Smooth muscle cell of the coronary artery (primary cell): ENCODE measurements at places on chromosomes 6 and 20. TPM values are rescaled to one million over a fixed set of nuclear protein-coding genes. Genes with fewer than 3 reads are reported as not detected.

FBXL4 gene
- total RNA-seq, result 8.2 and 11.2 TPM in 2 replicates

MOG gene
- not detected in 2 replicates for total RNA-seq

KCNQ5 gene
- 0.82 and 6.3 TPM in 2 replicates for total RNA-seq

SYTL3 gene
- 0.82 and 1.4 TPM in 2 replicates for total RNA-seq

STX11 gene
- 0.35 and 1.7 TPM in 2 replicates for total RNA-seq

ZSCAN9 gene
- 4.2 and 9.8 TPM in 2 replicates for total RNA-seq

STMND1 gene
- not detected in 2 replicates for total RNA-seq

UCKL1 gene
- total RNA-seq, result 20.6 and 21.0 TPM in 2 replicates

RCAN2 gene
- 1.2 and 7.3 TPM in 2 replicates for total RNA-seq

GPR63 gene
- 0.08 and 0.23 TPM in 2 replicates for total RNA-seq

NFKBIE gene
- 1.5 and 4.8 TPM in 2 replicates for total RNA-seq

SLC22A7 gene
- total RNA-seq, result not detected in 2 replicates

MGME1 gene
- 2.8 and 6.5 TPM in 2 replicates for total RNA-seq

PBOV1 gene
- total RNA-seq, result not detected in 2 replicates

CYP39A1 gene
- under 0.01 and 2.1 TPM in 2 replicates for total RNA-seq

SLC35D3 gene
- total RNA-seq, result not detected in 2 replicates

SLC35B2 gene
- 38.3 and 79.5 TPM in 2 replicates for total RNA-seq

EMILIN3 gene
- under 0.01 TPM in 1 of 2 replicates, not detected in the other for total RNA-seq

PROKR2 gene
- total RNA-seq, result not detected in 2 replicates

PPP1R3G gene
- 1.3 and 2.1 TPM in 2 replicates for total RNA-seq

TSPO2 gene
- total RNA-seq, result not detected in 2 replicates

BCLAF1 gene
- 57.0 and 84.7 TPM in 2 replicates for total RNA-seq

MEI4 gene
- total RNA-seq, result not detected in 2 replicates

SCGN gene
- total RNA-seq, result not detected in 2 replicates

GOPC gene
- total RNA-seq, result 23.6 and 46.5 TPM in 2 replicates

IFNGR1 gene
- total RNA-seq, result 45.0 and 84.0 TPM in 2 replicates

LGSN gene
- total RNA-seq, result not detected in 2 replicates

MAK gene
- not detected in 2 replicates for total RNA-seq

TMEM244 gene
- total RNA-seq, result not detected in 2 replicates

ANKRD66 gene
- not detected in 2 replicates for total RNA-seq

ADGRF5 gene
- 0.23 and 5.1 TPM in 2 replicates for total RNA-seq

MYLK2 gene
- 1.1 TPM in 1 of 2 replicates, not detected in the other for total RNA-seq

PTCHD4 gene
- total RNA-seq, result 3.5 and 9.8 TPM in 2 replicates

C6orf132 gene
- total RNA-seq, result 0.12 and 0.75 TPM in 2 replicates

TTK gene
- 0.70 and 5.9 TPM in 2 replicates for total RNA-seq

SUMO4 gene
- total RNA-seq, result 0.70 and 1.1 TPM in 2 replicates

GMDS gene
- total RNA-seq, result 3.6 and 8.9 TPM in 2 replicates

LINC00237 gene
- total RNA-seq, result not detected in 2 replicates

COL9A3 gene
- 0.30 TPM in 1 of 2 replicates, not detected in the other for total RNA-seq

BPIFB2 gene
- total RNA-seq, result not detected in 2 replicates

GNAS gene
- total RNA-seq, result 501 and 607 TPM in 2 replicates

ZNF451 gene
- 48.4 and 50.7 TPM in 2 replicates for total RNA-seq

OR10C1 gene
- not detected in 2 replicates for total RNA-seq

ADGRF4 gene
- not detected in 2 replicates for total RNA-seq

OR2H1 gene
- total RNA-seq, result not detected in 2 replicates

CDSN gene
- total RNA-seq, result not detected in 2 replicates

BACH2 gene
- total RNA-seq, result 0.35 and 0.60 TPM in 2 replicates
